Germinal center (tissue), 1 donor: ENCODE measurements at places on chromosomes 4 and X.

- no peak for DNase-seq
These were observed 1106.4 kb upstream of the INTU start for GRCh38 chr4:126526335-126526734.

- no peak for DNase-seq
These were observed 318.3 kb downstream of the ARHGAP24 start for GRCh38 chr4:85793233-85793585.

DNA sequence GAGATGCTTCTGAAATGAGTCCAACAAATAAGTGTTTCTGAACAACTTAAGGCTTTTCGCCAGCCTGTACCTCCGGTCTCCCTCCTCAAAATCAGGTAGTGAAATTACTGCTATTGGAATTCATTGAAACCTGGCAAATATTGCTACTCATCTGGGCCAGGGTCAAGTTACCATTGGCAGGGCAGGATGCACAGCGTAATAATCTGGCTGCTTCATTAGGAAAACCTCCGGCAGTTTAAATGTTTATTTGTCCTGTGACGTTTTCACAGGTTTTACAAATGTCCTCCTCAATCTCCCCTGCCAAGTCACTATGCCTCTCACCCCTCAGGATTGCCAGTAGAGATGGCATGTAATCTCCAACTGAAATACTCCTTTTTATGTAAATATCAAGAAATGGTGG is 92.6 kb upstream of the KDR start:
- DNase-seq = no peak

- DNase-seq = no peak
These were observed 75.9 kb upstream of the AFAP1 start for GRCh38 chr4:8015512-8015911.

GRCh38 chrX:70497026-70497425 is 52.4 kb downstream of the DLG3 start:
- no peak for DNase-seq

- no peak for DNase-seq
These were observed 86.2 kb downstream of the NHSL2 start for GRCh38 chrX:71996826-71997225.

DNA sequence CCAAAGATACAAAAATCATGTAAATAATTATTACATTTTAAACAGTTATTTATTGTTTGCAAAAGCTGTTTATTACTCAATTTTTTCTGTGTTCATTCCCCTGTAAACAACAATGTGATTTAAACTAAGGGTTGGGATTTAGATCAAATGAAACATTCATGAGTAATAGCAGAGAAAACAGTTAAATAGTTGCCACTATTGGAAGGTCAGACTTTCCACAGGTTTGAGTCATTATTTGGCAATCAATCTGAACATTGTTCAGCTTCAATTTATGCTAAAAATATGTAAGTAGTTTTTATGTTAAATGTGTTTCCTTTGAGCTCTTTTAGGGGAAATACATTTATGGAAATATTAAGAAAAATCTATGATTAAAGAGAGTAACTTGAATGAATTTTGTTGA is 144.9 kb downstream of the STIM2 start:
- DNase-seq = no peak

DNA sequence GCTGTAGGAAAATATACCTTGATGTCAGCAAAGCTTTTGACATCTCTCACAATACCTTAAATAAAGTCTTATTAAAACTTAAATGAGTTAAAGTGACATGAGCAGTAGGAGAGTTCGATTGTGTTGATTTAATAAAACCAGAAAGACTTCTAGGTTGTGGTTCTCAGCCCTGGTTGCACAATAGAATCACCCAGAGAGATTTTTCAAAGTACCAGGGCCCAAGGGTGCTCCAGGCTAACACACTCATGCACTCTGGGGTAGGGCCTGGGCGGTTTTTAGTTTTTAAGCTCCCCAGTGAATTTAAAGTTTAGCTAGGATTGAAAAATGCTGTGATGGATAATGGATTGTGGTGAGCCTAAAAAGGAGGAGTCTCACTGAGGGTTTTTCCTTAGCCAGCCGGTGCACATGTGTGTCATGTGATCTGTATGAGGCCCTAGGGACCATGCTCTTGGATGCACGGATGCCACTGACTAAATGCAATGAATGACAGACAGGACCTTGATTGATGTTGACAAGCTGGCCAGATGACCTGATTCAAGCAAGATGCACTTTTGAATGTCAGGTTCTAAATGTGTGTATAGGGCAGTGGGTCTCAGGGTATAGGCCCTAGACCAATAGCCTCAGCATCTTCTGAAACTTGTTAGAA is 185.0 kb downstream of the PTTG2 start:
- DNase-seq = no peak

GRCh38 chrX:107709266-107709806 is 66.3 kb downstream of the TSC22D3 start:
- DNase-seq = no peak

DNA sequence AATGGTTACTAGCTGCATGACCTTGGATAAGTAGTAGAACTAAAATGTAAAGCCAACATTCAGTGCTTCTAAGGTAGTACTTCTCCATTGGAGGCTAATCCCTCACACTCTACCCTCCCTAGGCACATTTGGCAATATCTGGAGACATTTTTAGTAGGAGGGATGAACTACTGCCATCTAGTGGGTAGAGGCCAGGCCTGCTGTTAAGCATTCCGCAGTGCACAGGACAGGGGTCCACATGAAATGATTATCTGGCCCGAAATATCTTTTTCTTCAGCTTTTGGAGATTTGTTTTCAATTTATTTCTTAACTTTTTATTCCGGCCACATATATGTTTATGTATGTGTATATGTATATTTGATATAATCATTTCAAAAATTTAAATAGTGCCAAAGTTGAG is 36.0 kb upstream of the SPANXC start:
- no peak for DNase-seq

- DNase-seq = peak; percentile 88
These were observed at the start of gene SPINK2 for GRCh38 chr4:56821381-56822243. SPINK2 (minus strand) TSS chr4:56821701; CDS start chr4:56821662, 39 bp downstream.

DNA sequence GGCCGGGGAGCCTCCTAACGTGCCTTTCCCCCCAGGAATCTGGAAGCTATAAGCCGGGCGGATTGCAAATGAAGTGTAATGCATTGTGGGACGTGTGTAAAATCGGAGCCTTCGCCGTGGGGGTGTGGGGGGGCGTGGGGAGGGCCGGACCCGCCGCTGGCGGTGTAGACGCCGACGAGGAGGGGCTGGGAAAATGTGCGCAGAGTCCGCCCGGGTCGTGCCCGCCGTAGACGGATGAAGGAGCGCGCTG is 1.3 kb downstream of the STOX2 start:
- DNase-seq = no peak

- no peak for DNase-seq
These were observed 136.2 kb downstream of the CDS1 start for GRCh38 chr4:84719115-84719514.

- no peak for DNase-seq
These were observed 32.8 kb upstream of the C1GALT1C1 start for GRCh38 chrX:120662662-120663061.

DNA sequence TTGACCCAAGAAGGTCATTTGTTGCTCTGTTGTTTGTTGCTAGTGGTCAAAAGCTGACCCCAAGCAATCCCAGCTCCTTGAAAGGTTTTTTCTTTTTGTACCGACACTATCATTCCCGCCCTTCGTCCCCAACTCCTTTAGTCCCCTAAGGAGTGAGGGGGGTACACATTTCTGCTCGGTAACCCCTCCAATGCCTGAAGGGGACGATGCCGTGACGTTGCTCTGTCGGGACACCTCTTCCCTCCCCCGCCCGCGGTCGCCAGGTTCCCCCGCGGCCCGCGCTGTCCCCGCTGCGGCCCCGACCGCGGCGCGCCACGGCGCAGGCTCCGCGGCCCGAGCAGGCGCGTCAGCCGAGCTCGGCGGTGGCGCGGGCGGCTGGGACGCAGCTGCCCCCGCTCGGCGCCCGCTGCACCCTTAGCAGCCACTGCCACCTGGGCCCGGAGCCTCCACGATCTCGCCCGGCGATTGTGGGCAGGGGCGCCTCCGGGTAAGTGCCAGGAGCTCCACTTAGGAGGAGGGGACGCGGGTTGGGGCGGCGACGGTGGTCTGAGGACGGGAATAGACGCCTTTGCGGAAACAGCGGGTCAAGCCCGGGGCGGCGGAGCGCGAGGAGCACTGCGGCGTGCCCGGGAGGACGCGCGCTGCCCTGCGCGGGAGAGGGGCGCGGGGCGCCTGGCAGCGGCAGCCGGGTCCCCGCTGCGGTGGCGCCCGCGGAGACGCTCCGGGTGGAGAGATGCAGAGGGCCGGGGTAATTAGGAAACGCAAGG is at the start of gene GLRB:
TSS of gene GLRB (plus strand) at position 340 of the 767 bp plus-strand sequence. CDS start 1,875 bp downstream, outside the sequence.
- no peak for DNase-seq

GRCh38 chrX:53076671-53077070 is 5.5 kb upstream of the TSPYL2 start:
- DNase-seq = no peak

DNA sequence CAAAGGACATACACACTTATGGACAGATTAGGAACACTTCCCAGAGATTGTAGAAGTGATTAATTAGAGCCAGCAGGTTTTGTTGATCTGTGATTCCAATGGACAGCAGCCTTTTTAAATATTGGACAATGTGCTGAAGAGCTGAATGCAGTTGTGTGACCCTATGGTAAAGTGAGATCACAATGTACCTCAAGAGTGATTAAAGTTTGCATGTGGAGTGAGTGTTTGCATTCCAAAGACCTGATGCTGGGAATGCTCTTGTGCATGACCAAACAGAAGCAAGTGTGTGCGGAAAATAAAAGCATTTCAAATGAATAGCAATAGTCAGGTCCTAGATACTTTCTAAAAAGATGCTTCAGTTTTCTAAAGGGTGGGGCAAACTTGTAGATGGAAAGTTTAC is 154.1 kb downstream of the BANK1 start:
- no peak for DNase-seq

- no peak for DNase-seq
These were observed 95.9 kb upstream of the STX18 start for GRCh38 chr4:4637710-4638109.

GRCh38 chr4:18321956-18322530 is 300.5 kb upstream of the LCORL start:
- DNase-seq = no peak

- no peak for DNase-seq
These were observed 49.7 kb upstream of the TMEM154 start for GRCh38 chr4:152729466-152729865.

DNA sequence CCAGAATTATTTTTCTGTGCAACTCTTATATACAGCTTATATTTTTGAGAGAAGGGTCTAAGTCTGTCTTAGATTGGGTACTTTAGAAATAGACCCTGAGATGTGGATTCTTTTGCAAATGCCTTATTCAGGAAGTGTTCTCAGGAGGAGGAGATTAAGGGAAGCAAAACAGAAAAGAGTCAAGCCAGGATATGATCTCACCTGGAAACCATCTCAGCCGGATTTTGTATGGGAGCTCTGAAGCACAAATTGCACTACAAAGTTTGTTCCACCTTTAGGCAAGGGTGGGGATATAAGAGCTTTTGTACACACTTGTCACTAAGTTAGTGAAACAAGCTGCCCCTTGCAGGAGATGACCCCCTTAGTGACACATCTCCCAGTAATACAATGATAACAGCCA is 121.2 kb upstream of the GRPR start:
- no peak for DNase-seq

DNA sequence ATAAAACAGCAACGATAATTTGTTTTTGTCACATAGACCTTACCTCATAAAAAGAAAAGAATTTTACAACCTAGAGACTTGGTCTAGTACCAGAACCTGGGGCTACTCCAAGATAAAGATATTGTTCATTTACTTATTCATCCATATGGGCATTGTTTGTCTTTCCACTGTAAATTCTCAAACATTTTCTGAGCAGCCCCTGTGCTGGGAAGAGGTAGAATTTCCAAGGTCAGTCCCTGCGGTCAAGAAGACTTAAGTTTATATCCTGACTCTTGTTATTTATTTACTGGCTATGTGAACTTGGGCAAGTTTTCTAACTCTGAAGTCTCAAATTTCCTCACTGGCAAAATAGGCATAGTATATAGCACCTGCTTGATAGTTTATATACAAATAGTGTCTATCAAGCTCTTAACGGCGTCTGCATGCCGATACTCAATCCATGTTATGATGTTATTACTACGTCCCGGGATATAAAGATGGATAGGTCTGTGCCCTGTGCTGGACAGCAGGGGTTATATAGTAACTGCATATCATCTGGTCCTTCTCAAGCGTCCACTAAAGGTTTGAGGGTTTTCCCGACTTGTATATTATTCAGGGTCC is 222.1 kb upstream of the TAPT1 start:
- DNase-seq = no peak

- no peak for DNase-seq
These were observed 183.2 kb upstream of the TENT5D start for GRCh38 chrX:80237072-80237471.

- no peak for DNase-seq
These were observed 65.0 kb downstream of the CLDN34 start for GRCh38 chrX:10032147-10032546.

DNA sequence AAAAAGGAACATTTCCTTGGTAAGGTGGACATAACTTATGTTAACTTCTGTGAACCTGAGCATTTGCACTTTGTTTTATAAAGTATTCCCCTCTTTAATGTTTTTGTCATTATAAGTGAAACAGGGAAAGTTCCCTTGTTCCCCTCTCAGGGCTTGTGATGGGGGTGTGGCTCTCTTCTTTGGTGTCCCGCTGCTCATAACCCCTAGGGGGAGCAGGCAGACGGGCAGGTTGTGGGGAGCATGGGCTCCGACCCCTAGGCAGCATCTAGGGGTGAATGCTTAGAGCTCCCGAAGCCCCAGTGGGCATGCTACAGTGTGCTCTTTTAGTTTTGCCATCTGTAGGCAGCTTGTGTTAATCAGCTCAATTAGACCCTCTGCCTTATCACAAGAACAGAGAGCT is 200.4 kb downstream of the DACH2 start:
- DNase-seq = no peak

- peak; percentile 6 for DNase-seq
These were observed 5.9 kb downstream of the ETDB start for GRCh38 chrX:135114392-135114791.

- no peak for DNase-seq
These were observed 40.8 kb upstream of the CHRDL1 start for GRCh38 chrX:110836451-110836850.

DNA sequence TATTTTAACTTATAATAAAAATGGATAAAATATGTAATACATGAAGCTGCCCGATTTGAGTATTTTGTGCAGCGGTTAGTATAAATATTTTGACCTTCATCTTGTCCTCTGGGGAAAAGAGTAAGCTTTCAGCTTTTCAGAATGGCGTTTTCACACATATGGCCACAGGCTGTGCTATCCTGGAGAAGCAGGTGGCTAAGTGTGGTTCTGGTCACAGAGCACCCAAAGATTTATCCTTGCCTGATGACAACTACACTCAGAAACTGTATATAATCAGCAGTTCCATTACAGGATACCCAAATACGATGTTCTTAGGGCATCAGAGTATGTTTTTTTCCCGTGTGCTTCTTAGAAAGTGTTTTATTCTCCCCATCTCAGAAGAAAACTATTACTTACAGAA is 42.3 kb upstream of the ANK2 start:
- DNase-seq = no peak
